Sigmoid colon (tissue), 7 donors: ENCODE measurements at places on chromosomes 1 and 21. TPM values are rescaled to one million over a fixed set of nuclear protein-coding genes. Genes with fewer than 3 reads are reported as not detected.

CFAP45 gene
- not detected for total RNA-seq

FAF1 gene
- 54.2 TPM for total RNA-seq

DNA sequence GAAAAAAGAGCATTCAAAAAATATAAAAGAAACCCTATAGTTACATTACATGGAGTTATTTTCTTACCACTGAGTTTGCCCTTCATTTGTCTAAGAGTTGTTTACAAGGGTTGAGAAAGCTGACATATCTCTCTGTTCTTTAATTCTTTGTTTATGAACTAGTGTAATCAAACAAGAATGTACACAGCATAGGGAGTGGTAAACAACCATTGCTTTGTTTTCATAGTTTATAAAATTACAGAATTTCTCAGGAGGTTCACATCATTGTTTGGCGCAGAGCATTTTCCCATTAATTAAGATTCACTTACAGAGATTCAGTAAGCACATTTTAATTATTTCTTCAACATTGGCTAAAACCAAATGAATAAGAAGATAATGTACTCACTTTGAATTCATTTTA lies 87.6 kb downstream of the IFI44 start:
- H3K27ac ChIP-seq: no peak overlapping the region
- H3K27me3 ChIP-seq: no peaks in the 10 kb centered on the region
- H3K4me3 ChIP-seq: no peak overlapping the region
- no peaks in the 10 kb centered on the region for H3K4me1 ChIP-seq

GRCh38 chr1:235624721-235625333 lies 24.8 kb downstream of the GNG4 start:
- no peak overlapping the region for H3K4me3 ChIP-seq
- no peaks in the 10 kb centered on the region for H3K27me3 ChIP-seq
- no peak for DNase-seq
- no peak overlapping the region for H3K27ac ChIP-seq
- H3K36me3 ChIP-seq: no peaks in the 10 kb centered on the region

DNA sequence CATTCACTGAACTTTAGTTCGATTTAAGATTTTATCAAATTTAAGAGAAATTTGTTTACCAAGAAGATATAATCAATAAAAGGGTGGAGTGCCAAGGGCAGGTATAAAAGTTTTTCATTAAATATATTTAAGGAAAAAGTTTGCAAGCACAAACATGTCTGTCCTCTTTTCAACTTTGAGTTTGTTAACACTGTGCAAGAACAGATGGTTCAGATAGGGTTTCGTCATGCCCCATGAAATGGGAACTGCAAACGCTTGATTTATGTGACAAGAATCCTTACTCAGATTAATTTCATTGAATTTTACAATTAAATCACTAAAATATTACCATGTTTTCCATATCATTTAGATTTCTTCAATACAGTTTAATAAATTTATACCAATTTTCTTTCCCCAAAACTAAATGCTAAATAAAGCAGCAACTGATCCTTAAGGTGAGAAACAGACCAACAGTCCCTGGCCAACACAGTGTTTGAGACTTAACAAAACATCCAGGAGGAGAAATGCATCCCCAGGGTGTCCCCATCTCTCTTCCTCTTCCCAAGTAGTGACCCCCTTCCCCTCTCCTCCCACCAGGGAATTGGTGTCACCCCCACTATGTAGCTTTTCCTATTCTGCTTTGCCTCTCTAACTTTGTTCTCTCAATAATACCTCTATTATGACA lies 292.9 kb downstream of the LTN1 start:
- H3K4me3 ChIP-seq: no peak overlapping the region
- H3K27me3 ChIP-seq: no peaks in the 10 kb centered on the region
- H3K27ac ChIP-seq: no peak overlapping the region

DNA sequence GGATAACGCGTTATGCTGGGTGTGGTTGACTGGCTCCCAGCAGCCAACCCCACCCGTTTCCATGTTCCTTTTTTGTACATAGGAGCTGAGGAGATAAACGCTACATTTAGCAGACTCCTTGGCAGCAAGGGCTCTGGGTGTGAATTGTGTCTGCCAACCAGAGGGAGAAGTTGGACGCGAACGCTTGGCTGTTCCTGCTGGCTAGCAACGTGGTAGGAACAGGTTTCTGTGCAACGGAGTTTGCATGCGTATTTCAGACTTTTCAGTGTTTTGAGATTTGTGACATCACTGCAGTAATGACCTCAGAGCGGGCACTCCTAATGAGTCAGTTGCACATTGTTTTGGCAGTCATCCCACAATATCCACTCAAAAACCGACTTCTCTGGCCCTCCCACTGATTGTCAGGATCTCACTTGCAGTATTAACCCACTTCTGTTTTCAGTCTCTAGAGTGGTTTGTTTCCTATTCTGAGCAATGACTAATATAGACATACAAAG lies 98.7 kb upstream of the RGS1 start:
- DNase-seq: peak; percentile 78
- H3K36me3 ChIP-seq: no peaks in the 10 kb centered on the region
- no peaks in the 10 kb centered on the region for H3K27me3 ChIP-seq
- H3K4me3 ChIP-seq: no peak overlapping the region
- H3K27ac ChIP-seq: no peak overlapping the region
- H3K4me1 ChIP-seq: no peaks in the 10 kb centered on the region
